ENCODE measurements at places on chromosomes 5 and 9.

- DNase-seq: no peak
Observed at GRCh38 chr9:4301296-4301695, 1.4 kb upstream of the GLIS3 start.

DNA sequence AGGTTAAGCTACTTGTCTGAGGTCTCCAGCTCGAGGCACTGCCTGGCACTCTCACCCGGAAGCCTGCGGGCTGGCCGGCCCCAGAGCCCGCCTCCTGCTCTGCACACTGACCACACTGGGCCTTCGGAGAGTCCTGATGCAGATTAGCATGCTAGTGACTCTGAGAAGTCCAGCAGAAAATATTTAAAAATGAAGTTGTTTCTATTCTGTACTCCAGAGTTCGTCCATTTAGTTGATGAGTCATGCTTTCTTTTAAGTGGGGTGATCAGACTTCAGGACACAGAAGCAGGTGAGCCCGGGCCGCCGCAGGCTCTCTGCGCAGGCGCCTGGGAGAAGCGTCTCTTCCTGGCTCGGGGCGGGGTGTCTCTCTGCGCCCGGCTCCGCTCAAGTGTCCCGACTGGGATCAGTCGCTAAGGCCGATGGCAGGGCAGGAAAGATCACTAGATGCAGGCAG lies 32.5 kb downstream of the FAM240B start:
- no peak for DNase-seq

GRCh38 chr9:85741095-85741874 lies 469 bp downstream of the AGTPBP1 start:
- peak; percentile 12 for DNase-seq

- DNase-seq: no peak
Observed at GRCh38 chr9:135101926-135102325, 14.5 kb downstream of the OLFM1 start.

DNA sequence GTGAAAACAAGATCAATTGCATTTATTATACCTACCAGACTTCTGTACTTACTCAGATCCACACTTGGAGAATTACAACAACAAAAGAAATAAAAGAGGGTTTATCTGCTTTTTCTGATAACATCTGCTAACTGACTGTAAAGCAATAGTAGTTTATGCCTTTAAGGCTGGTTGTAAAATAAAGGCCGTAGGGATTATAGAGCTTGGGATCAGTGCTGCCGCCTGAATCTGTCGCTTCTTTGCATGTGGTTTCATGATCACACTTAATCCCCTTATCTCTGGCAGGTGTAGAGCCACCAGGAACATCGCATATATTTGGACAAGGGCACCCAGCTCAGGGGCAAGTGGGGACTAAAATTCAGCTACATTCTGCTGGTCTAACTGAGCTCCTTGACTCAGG lies 146.7 kb downstream of the CCDC192 start:
- no peak for DNase-seq

GRCh38 chr5:72170101-72170500 lies 62.8 kb downstream of the MAP1B start:
- no peak for DNase-seq

DNA sequence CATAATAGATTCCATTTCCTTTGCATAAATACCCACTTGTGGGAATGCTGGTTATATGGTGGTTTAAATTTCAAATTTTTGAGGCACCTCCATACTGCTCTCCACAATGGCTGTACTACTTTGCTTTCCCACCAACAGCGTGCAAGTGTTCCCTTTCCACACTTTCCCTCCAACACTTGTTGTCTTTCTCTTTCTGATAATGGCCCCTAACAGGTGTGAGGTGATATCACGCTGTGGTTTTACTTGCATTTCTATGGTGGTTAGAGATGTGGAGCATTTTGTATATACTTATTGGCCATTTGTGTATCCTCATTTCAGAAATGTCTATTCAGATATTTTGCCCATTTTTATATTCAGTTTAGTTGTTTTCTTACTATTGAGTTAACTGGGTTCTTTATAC lies 34.6 kb downstream of the CTSL start:
- DNase-seq: no peak

- no peak for DNase-seq
Observed at GRCh38 chr9:77438653-77439052, 209.5 kb downstream of the GNA14 start.

- DNase-seq: no peak
Observed at GRCh38 chr9:19920401-19920800, 131.6 kb upstream of the SLC24A2 start.

GRCh38 chr5:158951436-158952247 lies 148.1 kb downstream of the EBF1 start:
- DNase-seq: no peak

DNA sequence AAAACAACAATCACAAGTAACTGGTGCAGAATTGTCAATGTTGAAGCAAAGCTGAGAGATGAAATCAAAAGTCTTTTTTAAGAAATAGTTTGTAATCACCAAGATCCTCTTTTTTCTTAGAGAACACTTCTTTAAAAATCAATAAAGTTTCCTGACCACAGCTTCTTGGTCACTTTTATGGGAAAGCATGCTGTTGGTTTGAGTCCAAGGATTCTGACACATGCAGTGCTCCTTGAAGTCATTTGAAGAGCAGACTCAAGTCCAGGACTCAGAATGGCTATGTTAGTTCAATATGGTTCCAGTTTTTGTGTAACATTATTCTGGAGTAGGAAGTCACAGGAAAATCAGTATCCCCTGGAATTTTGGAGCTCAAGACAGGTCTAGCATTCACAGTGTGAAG lies 480.6 kb downstream of the NR2F1-AS1 start:
- no peak for DNase-seq

DNA sequence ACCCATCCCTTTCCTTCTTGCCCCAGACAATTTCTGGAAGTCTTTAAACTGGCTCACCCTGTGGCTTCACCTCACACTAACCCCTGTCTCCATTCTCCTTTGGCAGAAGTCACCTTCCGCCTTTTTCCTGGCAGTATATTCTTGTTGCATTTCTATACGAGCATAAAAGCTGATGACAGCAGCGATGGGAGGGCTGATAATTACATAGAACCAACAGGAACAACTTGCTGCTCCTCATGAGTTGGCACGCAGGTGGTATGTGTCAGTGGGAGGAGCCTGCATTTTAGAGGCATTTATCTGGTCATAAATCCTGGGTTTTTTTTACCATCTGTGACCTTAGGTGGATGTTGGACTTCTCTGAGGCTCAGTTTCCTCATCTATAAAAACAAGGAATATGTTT lies 61.4 kb upstream of the CKMT2 start:
- DNase-seq: no peak

DNA sequence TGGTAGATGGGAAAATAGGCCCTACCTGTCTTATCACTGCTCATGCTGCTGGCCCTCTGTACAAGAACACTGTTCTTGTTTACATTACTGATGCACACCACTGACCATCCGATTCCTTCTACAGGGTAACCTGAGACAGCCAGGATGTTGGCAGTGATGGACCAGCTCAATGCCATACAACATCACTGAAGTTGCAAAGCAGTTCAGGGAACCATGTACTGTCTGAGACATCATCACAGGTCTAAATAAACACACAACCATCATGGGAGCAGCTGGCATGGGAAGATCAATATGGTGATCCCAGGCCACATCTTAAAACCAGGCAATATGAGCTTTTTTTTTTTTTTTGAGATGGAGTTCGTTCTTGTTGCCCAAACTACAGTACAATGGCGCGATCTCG lies 59.0 kb downstream of the IARS1 start:
- DNase-seq: no peak

DNA sequence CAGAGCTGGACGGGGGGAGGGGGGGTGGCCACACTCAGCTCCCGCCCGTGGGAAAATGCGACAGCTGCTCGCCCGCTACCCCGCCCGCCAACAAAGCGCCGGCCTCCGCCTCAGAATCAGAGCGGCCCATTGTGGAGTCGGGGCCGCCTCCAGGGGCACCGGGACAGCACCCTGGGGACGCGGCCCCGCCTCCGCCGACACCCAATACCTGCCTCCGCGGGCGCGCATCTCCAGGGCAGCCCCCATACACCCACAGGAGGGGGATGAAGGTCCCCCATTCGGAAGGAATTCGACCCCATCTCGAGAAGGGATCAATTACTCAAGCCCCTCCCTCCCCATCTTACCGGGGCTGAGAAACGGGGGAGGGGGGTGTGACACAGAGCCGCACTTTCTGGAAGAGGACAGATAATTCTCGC lies 1.3 kb downstream of the NOTCH1 start:
- DNase-seq: no peak

GRCh38 chr9:8727191-8727590 lies 927.6 kb upstream of the DMAC1 start:
- DNase-seq: no peak

GRCh38 chr5:73867345-73868335 lies 241.6 kb downstream of the ARHGEF28 start:
- DNase-seq: no peak

DNA sequence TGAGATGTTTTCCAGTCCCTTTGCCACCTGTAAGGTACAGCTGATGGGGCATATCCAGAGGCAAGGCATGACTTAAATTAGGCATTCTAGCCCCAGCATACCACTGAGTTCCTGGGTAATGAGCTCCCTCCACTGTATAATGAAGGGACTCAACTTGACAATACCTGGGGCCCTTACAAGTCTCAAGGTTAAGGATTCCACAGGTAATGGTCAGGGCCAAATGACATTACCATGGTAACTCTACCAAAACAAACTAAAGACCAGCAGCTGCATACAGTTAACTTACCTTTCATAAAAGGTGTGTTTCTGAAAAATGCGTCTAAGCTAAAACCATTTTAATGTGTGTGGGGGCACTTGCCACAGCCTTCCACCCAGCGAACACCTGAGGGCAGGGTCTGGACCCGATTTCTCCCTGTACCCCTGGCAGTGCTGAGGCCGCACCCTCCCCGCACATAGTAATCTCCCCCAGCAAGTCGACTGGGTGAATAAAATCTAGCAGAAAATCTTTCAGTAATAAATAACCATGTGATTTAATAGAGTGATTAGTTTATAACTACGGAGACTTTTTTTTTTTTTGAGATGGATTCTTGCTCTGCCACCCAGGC lies 24.2 kb downstream of the CCDC69 start:
- no peak for DNase-seq

GRCh38 chr5:138702166-138703077 lies 50.8 kb upstream of the CTNNA1 start:
- no peak for DNase-seq

- no peak for DNase-seq
Observed at GRCh38 chr5:65548281-65548680, 14.7 kb downstream of the CENPK start.

- no peak for DNase-seq
Observed at GRCh38 chr9:107878462-107878861, 388.9 kb upstream of the KLF4 start.

- DNase-seq: no peak
Observed at GRCh38 chr9:71767163-71767775, 1.0 kb downstream of the CEMIP2 start.

- no peak for DNase-seq
Observed at GRCh38 chr5:154302161-154302560, 111.6 kb downstream of the GALNT10 start.

DNA sequence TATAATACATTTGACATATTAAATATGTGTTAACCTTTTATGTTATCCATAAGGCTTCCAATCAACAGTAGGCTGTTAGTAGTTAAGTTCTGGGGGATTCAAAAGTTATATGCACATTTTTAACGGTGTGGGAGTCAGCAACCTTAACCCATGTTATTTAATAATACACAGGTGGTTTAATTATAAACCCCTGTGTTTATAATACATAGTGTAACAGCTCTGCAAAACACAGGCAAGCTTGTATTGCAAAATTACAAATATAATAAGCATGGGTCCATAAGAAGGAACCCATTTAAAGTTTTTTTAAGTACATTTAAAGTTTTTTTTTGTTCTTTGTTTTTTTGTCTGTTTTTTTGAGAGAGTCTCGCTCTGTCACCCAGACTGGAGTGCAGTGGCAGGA lies 14.5 kb upstream of the RAD23B start:
- DNase-seq: no peak

GRCh38 chr5:139806726-139807646 lies 11.4 kb downstream of the PSD2 start:
- no peak for DNase-seq

DNA sequence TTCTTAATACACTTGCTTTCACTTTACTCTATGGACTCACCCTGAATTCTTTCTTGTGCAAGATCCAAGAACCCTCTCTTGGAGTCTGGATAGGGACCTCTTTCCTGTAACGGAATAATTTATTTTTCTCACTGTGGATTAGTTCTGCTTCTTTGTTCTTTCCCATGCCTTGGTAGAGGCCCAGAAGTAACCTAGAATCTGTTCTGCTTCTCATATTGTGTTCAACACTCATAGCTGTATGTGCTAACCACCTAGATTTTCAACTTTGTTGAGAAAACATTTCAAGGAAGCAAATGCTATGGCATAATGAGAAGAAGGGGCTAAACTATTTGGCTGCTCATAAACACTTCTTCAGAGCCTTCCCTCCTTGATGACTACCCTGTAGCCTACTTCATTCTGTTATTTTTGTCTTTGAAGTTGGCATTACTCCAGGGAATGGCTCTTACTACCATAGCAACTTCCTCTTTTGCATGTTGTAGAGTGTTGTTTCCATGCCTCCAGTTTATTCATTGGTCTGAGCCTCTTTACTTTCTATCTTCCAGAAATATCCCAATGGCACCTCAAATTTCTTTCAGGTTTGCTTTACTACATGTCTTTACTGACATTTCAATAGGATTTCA lies 74.3 kb downstream of the KIAA0825 start:
- no peak for DNase-seq

DNA sequence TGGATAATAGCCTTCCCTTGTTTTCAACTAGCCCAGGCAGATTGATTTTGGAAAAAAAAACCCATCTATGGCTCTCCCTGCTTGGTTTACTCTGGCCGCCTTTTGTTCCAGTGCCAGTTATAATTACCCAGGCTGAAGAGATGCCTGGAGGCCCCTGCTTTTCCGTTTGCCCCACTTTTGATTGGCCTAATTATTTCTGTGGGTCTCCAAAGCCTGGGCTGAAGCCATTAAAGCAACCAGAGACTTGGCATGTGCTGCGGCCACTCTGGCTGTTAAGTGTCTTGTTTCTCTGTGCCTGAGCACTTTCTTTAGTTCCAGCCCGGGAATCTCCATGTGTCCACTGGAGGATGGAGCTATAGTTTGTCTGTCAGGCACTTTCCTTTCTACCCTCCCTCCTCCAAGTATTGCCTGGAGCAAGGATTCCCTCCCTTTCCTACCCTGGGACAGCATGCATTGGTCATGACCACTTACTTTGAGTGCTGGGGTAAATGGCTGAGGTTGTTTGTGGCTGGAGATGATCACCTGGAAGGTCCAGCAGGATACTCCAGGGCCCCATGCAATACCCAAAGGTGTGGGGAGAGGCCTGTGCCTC lies 105.1 kb upstream of the CTSL start:
- DNase-seq: no peak

GRCh38 chr5:40277161-40277906 lies 402.4 kb upstream of the PTGER4 start:
- no peak for DNase-seq

- DNase-seq: no peak
Observed at GRCh38 chr9:71743217-71743705, 25.1 kb downstream of the CEMIP2 start.

DNA sequence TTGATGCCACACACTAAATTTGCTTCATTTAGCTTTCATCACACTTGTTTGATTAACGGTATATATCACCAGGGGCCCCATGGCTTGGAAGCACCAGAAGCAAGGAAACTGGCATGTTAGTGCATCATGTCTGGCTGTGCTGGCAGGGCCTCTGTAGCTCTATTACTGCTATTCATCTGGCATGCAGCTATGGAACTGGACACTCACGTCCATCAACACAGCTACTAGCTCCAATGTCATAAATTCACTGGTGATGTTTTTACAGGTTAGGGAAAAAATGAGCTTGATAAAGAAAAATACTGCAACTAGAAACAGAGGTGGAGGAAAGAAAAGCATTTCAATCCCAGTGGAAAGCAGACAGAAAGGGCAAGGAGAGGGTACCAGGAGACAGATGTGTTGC lies 343.2 kb downstream of the DEPDC1B start:
- DNase-seq: no peak
